ENCODE measurements at places on chromosomes 2 and 18.

- peak; percentile 94 for DNase-seq
Measured at GRCh38 chr2:237966565-237967462, at the start of gene UBE2F. Gene UBE2F, plus strand, starts transcription at chr2:237967014. Its CDS starts 6,094 bp downstream, at chr2:237973108.

DNA sequence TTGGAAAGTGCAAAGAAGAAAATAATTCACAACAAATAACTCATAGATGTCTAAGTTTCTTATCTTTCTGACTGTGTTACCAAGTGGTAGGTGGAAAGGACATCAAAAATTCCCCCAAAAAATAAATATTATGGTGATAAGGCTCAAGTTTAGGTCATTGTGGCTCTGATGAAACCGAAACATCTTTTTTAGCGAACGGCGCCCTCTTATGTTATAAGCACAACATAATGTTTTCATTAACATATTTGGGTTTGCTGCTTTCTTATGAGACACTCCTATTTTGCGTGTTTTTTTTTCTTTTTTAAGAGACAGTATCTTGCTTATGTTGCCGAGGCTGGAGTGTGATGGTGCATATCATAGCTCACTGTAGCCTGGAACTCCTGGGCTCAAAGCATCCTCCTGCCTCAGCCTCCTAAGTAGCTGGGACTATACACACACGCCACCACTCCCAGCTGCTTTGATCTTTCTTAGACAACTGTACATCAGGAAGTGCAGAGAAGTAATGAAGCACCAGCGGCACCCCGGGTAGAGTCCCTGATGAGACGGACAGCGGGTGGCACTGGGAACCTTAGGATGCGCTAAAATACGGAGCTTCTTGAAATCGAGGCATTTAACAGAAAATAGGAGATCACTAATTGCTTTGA lies 38.5 kb upstream of the SLC35G4 start:
- DNase-seq: no peak

- no peak for DNase-seq
Measured at GRCh38 chr2:238521002-238521401, 94.3 kb downstream of the ASB1 start.

DNA sequence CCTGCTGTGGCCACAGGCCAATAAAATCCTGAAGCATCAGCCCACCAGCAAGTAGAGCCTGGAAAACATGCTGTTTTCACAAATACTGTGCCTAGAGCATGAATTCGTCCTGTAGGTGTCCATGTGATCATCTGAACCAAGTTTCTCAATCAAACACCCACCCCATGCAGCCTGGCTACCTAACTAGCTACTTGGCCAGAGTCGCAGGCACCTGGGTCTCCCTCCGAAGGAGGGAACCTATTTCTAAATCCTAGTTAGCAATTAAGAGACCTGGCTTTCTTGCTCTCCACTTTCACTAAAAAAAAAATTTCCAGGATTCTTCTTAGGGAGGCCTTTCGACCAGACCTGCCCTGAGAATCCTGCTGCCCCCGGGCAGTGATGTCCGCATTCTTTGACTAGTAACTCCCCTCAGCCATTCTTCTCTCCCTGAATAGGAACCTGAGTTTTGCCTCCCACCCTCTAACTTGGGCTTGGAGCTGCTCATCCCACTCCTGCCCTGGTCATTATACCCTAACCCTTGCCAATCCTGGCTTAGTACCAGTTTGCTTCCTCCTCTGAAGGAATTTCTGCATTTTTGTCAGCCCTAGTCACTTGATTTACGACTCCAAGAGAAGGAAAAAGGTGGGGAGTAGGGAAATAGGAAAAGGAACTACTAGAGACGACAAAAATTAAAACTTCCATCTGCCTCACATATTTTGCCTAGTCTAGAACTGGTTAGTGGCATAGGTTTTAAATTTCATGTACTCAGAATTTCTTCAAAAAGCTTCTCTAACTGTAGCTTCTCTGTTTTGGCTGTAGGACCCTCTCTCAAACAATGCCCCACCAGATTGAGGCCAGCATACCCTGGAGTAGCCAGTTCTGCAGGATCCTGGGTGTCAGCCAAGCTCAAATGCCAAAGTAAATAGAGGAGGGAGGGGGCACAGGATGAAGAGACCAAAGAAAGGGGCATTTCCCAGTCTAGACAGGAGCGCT lies 25.4 kb upstream of the TANK start:
- no peak for DNase-seq

- no peak for DNase-seq
Measured at GRCh38 chr2:47334356-47335136, 68.4 kb upstream of the MSH2 start.

- DNase-seq: no peak
Measured at GRCh38 chr2:64941143-64941542, 48.1 kb upstream of the SLC1A4 start.
